ENCODE measurements at places on chromosomes 2 and 18.

GRCh38 chr2:12243381-12243780, 473.4 kb upstream of the TRIB2 start:
- DNase-seq = no peak

DNA sequence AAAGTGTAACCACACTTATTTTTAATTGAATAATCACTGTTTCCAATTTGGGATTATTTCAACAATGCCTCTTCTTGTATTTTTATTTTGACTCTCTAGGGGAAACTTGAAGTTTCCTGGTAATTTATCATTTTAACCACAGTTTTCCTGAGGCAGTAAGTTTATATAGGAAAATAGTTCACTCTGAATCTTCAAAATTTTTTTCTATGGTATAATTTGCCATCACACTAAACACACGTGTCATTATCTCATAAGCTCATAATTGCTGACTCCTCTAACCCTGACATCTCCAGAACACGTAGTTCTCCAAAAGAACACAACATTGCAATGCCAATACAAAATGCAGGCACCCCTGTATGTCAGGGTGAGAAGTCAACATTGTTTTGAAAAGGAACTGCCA, 102.2 kb upstream of the FZD7 start:
- no peak for DNase-seq

DNA sequence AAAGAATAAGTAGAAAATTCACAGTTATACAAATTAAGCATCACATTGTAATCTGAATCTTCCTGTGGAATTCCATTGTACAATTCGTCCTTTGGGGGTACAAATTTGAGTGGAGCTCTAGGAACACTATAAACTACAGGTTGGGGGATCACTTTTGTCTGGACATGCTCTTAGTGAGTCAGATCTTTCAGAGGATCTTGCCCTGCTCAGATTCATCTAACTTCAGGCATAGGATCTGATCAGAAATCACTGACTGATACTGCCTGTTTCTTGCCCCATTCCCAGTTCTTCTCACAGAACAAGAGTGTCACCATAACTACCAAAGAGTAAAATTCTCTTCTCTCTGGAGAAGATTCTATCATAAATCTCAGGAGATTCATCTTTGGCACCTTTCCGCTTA, 10.7 kb upstream of the VSNL1 start:
- no peak for DNase-seq

- DNase-seq = no peak
These were observed 3.4 kb downstream of the LPIN1 start for GRCh38 chr2:11749646-11750349.

- peak; percentile 17 for DNase-seq
These were observed 878.8 kb downstream of the RNF144A start for GRCh38 chr2:7795778-7796563.

- DNase-seq = peak; percentile 6
These were observed 2.1 kb upstream of the SPIRE1 start for GRCh38 chr18:12659904-12660605.

DNA sequence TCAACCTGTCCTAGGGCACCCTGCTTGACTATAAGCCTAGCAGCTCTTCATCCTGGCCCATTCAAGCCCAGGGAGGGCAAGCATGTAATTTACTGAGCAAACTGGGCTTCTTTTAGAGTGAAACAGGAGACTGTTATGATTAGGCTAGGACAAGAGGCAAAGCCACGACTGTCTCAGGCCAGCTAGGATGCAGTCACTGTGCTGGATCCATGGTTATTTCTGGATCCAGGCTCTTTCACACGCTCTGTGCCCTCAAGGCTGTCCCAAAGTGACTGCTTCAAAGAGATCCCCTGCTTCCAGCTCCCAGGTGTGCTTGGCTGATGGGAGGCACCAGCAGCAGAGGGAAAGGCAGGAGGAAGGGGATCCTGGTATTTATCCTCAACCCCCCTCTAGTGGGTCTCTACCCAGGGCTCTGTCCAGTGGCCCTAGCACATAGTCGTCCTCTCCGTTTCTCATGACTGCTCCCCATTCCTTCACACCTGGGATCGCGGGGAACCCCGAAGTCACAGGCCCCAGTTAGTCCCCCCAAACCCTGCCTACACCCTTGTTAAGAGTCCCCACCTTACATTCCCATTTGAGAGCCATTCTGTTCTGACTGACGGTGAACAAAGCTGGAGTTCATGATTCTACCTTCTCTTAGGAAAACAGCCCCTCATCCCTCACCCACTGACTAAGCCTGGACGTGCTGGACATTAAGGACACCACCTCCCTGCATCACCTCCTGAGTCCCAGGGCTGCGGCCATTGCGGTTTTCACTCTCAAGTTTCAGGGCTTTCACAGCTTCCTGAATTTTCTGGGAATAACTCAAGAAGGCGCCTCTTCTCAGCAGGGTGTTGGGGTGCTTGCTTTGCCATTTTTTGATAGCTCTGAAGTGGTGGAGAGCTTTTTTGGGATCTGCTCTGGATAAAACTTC, 63.2 kb downstream of the POLR1A start:
- DNase-seq = no peak

- DNase-seq = no peak
These were observed 226.9 kb upstream of the SPOPL start for GRCh38 chr2:138274421-138275291.

DNA sequence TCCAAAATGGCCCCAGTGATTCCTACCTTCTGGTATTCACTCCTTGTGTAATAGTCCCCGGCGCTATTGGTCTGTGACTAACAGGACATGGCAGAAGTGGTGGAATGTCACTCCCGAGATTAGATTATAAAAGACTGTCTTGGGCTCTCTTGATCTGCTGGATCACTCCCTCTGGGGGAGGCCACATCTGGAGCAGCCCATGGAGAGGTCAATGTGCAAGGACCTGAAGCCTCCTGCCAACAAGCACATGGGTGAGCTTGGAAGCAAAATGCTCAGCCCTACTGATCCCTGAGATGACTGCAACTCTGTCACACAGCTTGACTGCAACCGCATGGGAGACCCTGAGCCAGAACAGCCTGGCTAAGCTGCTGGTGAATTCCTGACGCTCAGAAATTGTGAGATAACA, 94.3 kb upstream of the GLI2 start:
- DNase-seq = no peak

DNA sequence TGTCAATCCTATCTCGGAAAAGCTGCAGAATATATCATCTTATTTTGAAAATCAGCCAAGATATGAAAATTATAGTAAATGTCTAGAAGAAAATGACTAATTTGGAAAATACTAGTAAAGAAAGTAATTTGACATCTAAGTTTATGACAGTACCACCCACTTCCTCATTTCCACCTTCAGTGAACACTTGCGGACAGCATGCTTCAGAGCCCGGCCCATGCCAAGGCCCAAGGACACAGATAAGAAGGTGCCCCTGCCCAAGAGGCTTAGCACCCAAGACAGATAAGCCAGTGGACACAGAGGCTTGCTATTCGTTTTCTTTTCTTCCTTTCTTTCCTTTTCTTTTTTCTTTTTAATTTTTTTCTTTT, 4.8 kb upstream of the KCNG2 start:
- no peak for DNase-seq

DNA sequence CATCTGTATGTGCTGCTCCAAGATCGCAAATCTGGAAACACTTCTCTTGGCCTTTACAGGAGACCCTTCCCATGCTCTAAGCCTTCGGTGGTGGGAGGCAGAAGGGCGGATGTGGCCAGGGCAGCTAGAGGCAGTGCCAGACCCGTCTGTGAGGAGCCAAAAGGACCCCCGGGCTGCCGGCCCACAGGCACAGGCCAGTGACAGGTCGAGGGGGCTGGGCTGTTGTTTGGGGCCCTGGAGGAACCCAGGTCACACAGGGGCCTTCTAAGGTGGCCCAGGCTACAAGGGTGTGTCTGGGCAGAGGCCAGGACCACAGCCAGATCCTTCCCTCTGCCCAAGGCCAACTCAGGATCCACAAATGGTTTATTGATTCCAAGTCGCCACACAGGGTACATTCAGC, 49.4 kb downstream of the SLC66A2 start:
- no peak for DNase-seq

DNA sequence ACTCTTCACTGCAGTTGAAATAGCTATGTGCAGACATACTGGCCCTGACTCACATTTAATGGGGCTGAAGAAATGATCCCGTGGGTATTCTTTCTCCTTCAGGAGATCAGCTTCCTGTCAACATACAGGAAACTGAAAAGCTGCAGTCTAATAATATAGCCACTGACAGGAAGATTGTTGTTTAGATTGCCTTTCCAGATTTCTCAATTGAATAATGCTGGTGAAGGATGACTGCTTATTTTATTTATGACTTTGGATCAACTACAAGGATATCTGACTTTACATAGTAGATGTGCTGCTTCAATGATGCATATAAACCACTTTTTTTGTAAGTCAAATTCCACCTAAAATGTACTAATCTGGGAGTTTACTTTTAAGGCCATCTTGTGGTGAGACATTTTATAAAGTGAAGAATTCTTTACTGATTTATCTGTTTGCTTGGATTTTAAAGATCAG, 93.4 kb upstream of the MAP4K3 start:
- DNase-seq = no peak

DNA sequence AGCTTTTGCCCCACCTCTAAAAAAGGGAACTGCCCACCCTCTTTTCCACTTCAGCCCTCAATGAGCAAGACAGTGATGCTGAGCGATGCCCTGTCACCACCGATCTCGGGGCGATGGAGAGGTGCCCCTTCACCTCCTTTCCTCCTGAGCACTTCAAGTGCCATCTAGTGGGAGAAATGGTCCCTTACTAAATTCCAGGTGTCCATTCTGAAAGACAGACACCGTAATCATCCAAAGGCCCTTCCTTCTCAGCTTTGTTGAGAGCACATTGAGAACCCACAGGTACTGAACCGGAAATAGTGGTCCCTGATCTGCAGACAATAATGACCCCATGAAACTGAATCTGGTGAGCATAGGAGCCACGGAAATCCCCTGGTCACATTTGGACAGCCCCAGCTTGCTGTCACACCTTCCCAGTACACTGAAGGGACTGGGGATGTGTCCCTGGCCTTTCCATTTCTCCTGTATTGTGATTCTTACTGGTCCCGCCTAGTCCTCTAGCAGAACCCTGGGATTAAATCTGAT, 38.5 kb downstream of the KCTD18 start:
- no peak for DNase-seq

GRCh38 chr2:84654414-84654813, 138.1 kb downstream of the DNAH6 start:
- no peak for DNase-seq

GRCh38 chr2:223537115-223537514, 65.0 kb downstream of the SCG2 start:
- no peak for DNase-seq

GRCh38 chr2:133801946-133802345, 233.7 kb upstream of the NCKAP5 start:
- no peak for DNase-seq

- no peak for DNase-seq
These were observed 241.6 kb upstream of the FN1 start for GRCh38 chr2:215677481-215677880.

GRCh38 chr18:31649978-31650719, 34.2 kb downstream of the B4GALT6 start:
- DNase-seq = no peak

- DNase-seq = no peak
These were observed 201.8 kb upstream of the LYPD1 start for GRCh38 chr2:132871831-132872230.

- DNase-seq = no peak
These were observed 53.2 kb upstream of the CCDC85A start for GRCh38 chr2:56130463-56131070.

DNA sequence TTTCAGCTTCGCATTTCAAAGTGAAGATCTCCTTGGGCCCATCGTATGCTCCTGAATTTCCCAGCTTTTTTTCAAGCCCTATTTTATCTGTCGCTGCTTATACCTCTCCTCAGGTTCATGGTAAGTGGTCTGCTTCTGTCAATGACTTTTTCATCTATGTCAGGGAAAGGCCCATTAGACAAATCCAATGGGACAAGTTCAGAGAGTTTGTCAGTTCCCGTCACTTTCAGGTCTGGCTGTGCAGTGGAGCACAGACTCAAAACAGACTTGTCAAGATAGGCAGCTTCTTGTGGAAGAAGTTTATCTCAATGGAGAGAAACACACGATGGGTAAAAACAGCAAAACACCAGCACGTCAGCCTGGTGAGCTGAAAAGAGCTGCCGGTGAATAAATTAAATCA, 100.9 kb upstream of the KLF7 start:
- DNase-seq = no peak

DNA sequence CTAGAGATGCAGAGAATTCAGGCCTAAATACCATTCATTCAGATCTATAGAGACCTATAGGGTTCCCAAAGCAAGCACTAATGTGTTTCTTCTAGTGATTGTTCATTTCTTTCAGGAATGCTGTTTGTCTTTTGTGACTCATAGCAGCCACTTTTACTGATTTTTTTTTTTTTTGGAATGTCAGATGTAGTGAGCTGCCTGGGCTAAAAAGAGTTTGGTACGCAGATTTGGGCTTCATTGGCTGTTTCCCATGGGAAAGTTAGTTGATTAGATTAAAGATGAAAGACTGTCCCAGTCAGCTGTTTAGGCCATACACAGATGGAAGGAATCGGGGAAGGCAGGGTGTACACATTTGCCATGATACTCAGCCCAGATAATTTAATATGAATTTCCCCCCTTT, 87.6 kb downstream of the CDC42EP3 start:
- DNase-seq = no peak

GRCh38 chr2:230411570-230412370, 4.2 kb upstream of the SP100 start:
- no peak for DNase-seq

GRCh38 chr2:205975082-205975949, 110.7 kb downstream of the INO80D start:
- DNase-seq = peak; percentile 59

GRCh38 chr2:29844713-29845326, 76.6 kb downstream of the ALK start:
- no peak for DNase-seq

DNA sequence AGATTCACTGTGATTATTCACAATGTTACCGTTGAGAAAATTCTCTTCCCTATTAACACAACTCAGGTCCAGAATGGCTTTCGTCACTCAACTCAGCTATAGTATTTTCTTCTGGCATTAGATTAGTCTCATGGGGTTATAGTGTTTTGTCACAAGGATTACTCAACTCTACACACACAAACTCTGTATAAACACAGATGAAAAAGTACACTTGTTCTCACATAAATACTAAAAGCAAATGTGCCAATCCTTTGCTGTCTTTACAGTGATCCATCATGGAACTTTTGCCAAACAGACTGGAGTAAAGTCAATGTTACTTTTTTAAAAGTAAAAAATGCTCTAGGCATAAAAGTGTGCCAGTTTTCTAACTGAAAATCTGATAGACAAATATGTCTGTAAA, 267.6 kb downstream of the RBM43 start:
- DNase-seq = no peak

DNA sequence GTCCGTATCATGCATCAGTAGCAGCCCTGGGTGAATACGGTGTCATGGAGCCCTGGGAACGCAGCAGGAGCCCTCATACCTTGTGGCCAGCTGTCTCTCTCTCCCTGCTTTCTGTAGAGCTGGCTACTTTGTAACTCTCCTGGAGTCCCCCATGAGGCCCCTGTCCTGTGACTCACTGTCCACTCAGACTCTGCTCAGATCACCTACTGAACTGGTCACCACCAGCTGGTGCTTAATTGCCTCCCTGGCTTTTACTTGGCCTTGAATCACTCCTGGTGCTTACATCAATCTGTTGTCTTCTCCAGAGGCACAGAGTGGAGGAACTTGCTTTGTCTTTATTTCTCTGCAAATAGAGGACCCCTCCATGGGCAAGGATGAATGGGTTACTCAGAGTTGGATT, 172.7 kb downstream of the HRH4 start:
- no peak for DNase-seq

- no peak for DNase-seq
These were observed 915 bp downstream of the CUL3 start for GRCh38 chr2:224584111-224584784.

Measured in urinary bladder (tissue), 4 donors.